Smooth muscle cell of the brain vasculature (primary cell): ENCODE measurements at places on chromosomes 2 and 18.
A peak's percentile ranks its signal among the peaks of the same experiment; 100 is the strongest.

GRCh38 chr2:190867212-190867611, 13.4 kb upstream of the GLS start:
- DNase-seq = no peak

DNA sequence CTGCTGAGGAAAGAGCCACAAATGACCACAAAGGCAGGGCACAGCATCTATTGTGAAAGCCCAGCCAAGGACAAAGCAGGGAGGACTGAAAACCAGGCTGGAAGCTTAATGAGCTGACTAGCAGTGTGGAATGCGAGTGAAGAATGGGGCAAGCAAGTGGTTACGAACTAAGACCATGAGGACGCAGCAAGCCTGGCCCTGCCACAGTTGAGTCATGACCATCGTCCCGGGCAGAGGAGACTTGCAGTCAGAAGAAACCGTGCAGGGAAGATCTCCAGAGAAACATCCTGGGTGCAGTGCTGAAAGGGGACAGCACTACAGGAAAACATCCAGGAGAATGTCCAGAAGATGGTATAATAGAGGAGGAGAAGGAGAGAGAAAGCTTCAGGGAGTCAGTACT, 120.5 kb upstream of the GYPC start:
- no peak for DNase-seq

GRCh38 chr18:59767732-59768131, 70.5 kb upstream of the CCBE1 start:
- DNase-seq = no peak

DNA sequence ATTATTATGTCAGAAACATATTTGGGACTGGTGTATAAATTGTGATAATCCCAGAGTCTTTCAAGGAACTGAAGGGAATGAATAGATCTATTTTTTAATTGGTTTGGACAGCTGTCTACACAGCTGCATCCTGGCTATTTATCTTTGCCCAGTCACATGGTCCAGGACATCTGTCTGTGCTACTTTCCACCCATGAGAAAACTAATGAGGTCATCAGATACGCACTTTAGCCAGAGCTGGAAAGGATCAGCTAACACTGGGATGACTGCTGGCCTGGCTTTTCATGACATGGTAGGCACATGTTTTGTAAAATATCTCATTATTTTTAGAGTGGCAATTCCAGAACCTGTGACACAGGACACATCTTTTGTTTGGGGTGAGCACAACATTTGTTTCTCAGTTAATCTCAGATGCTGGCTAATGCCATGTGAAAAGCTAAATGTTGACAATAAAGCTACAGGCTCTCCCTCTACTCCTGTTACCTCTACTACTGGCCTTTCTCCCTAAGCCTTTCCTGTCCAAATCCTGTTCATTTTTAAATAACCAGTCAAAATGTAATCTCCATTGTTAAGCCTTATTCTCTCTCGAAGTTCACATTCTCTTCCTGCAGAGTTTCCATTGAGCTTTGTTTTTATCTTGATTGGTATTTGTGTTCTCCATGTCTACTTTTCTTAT, 500.7 kb downstream of the RIT2 start:
- DNase-seq = peak; percentile 13

- DNase-seq = no peak
Measured at GRCh38 chr2:206457188-206457634, 13.9 kb downstream of the ADAM23 start.

GRCh38 chr2:34254272-34254878, 655.3 kb upstream of the FAM98A start:
- DNase-seq = no peak

DNA sequence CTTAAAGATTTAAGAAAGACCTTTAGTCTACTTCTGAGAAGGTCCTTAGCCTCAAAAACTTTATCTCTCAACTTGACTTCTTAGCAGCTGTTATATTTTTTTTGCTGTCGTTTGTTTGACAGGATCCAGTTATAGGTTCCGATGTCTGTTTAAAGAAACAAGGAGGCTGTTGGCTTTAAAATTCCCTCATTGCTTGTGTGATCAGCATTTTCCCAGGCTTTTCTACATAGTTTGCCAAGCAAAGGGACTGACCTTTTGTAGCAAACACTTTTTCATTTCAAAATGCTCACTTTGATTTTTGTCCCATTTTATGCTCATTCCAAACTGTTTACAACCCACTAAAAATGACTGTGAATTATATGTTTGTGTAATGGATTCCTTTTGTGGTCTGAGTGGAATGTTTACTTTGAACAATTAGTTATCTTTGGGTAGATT, 394.9 kb downstream of the ARHGAP15 start:
- DNase-seq = no peak

DNA sequence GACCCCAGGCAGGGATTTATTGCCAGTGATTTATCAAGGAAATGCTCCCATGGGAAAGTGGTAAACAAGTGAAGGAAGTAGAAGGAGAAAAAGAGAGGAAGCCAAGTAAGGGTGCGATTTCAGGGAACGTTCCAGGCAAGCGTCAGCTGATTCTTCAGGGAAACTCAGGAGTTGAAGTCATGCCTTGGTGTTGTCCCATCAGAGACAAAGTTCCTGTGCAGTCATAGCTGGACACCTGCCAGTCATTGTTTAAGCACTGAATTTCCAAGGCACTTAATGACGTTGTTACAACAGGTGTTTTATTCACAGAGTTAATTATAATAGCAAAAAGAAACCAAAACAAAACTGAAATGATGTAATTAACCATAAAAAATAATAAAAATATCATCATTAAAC, 381.8 kb upstream of the CRIM1 start:
- DNase-seq = no peak

- DNase-seq = no peak
Measured at GRCh38 chr2:23096906-23097602, 287.9 kb upstream of the KLHL29 start.

DNA sequence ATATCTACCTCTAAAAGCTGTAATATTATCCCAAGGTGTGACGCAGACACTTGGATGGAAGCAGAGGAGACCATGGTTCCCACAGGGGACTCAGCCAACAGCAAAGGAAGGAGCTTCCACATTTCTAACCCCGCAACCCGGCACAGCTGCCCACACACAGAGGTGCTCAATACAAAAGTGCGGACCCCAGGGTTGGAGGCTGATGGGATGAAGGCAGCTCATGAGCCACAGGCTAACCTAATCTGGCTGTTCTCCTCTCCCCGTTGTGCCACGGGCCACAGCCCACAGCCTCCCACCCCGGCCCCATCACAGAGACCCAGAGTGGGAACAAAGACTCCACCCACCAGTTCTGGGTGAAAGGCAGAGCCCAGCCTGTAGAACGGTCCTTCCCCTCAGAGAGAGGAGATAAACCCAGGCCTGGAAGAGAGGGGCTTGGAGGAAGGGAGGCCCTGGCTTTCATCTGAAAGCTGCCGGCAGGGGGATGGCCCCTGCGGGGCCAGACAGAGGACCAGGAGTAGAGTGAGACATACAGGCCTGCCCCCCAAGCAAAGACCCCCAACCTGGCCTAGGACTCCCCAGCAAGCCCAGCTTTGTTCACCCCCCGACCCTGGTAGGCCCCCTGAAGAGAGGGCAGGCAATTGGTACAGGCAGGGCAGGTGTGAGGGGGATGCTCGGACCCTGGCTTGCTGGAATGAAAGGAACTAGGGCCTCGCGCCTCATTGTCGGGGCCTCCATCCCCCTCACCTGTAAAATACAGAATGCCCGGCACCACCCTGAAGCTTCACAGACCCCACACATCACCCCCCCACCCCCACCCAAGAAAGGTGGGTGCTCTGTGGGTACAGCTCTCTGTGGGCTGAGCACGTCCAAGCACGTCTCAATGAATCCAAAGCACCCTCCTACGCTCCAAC, 6.9 kb downstream of the RAB17 start:
- DNase-seq = no peak

DNA sequence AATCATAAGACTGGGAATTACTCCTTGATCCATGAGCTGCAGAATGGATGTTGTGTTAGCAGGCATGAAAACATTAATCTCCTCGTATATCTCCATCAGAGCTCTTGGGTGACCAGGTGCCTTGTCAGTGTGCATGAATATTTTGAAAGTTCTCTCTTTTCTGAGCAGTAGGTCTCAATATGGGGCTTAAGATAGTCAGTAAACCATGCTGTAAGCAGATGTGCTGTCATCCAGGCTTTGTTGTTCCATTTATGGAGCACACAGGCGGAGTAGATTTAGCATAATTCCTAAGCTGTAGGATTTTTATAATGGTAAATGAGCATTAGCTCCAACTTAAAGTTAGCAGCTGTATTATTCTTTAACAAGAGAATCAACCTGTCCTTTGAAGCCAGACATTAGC, 160.3 kb downstream of the MYO1B start:
- DNase-seq = no peak

- DNase-seq = peak; percentile 6
Measured at GRCh38 chr2:61645911-61646310, 107.8 kb upstream of the XPO1 start.
